ENCODE measurements at places on chromosomes 11 and 22. TPM values are rescaled to one million over a fixed set of nuclear protein-coding genes. Genes with fewer than 3 reads are reported as not detected.

DNA sequence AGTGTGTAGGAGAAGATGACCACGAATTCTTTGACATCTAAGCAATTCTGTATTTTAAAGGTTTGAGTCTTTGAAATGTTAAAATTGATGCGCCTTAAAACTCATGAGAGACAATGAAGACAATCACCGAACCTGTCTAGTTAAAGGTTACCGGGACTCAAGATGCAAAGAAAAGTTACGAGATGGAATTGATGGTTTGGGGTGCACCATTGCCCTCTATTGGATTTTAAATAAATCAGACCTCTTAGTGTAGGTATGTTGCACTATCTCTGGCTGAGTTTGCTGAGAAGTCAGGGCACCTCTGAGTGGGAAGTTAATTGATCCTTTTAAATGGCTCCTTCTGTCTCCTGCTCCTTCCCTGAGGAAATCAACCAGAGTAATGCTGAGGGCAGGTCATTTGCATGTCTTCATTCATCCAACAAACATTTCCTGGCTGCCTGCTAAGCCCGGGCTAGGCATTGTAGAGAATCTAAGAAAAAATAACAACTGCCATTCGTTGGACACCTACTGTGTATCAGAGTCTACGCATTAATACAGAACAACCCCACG, 19.4 kb upstream of the TMA7B start:
- no peak for DNase-seq

GRCh38 chr11:72546866-72547265, 112.5 kb upstream of the CLPB start:
- no peak for DNase-seq

GRCh38 chr22:21947040-21948014, 5.3 kb downstream of the PPM1F start:
- DNase-seq = no peak

Gene CHKA
- 61.4 TPM for total RNA-seq

Gene DDT
- total RNA-seq = 151 TPM
